ENCODE measurements at places on chromosomes 3 and 15.

DNA sequence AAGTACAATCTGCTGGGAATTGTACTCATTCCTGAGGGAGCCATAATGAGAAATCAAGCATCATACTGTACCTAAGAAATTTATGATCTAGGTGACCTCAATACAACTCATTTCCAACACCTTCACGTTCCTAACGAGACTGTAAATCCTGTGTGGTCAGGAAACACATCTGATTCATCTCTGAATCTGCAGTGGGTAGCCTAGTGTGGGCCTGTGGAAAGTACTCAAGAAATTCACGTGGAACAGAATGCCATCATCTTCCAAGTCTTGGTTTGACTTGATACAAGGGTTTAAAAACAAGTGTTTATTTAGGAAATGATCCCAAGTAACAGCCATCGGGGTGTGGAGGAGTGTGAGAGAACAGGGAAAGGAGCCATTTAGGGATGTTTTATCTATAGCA is 568.9 kb downstream of the EDEM1 start:
- no peak for DNase-seq

- DNase-seq, result no peak
Measured at GRCh38 chr15:97502038-97502437, 458.5 kb upstream of the ARRDC4 start.

DNA sequence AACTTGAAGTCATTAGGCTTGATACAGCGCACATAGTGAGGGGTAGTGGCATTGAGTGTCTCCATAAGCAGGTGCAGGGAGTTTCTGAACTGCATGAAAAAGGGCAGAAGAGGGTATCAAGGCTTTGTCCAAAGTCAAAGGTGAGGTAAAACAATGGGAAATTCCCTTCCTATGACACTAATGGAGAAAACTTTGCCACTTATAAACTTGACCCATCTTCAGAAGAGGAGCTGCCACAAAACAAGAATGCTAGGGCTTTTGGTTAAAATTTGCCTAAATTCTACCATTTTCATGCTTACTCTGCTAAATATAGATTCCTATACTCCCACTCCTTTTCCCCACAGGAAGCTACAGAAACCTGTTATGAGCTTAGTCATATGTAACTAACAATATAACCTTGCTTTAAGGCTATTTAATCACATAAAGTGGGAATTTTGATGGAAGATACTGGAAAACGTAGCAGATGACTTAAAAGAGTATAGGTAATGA is 87.5 kb upstream of the MYO5C start:
- no peak for DNase-seq

- no peak for DNase-seq
Measured at GRCh38 chr15:71448688-71449114, 333.4 kb downstream of the THSD4 start.

GRCh38 chr15:98127586-98127985 is 167.1 kb downstream of the ARRDC4 start:
- DNase-seq, result no peak

GRCh38 chr3:58051196-58051595 is 43.0 kb downstream of the FLNB start:
- no peak for DNase-seq

- DNase-seq, result no peak
Measured at GRCh38 chr3:109900783-109901182, 563.4 kb upstream of the DPPA4 start.

DNA sequence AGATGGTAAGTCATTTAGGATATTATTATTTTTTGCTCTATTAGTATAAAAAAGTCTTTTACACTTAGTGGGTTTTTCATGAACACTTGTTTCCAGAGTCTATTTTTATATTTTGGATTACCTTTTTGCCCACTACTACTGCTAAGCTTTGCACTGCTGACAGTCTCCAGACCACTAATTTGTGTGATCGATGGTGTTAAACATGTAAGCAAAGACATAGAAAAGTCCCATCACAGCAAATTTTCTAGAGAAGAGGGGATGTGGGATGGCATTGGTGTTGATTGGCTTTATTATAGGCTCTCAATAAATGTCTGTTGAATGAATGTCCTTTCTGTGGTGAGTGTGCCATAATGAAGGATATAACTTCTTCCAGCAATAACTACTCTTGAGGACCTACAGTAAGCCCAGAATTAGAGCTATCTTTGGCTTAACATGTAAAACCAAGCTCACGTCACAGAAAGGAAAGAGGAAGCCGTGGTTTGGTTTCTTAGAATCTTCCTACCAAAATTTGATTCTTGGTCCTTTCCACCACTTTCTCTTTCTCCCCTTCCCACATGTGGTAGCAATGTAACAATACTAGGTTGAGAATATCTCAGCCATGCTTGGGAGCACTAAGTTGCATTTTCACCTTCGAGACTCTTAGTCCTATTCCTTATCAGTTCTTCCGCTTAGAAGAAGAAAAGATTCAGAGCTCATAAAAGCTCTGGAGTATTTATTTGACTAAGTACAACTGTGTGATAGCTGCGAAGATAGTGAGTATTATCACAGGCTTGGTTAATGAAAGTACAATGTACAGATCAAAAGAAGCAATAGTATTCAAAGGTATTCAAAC is 90.6 kb upstream of the UMPS start:
- DNase-seq, result no peak

GRCh38 chr3:135911110-135911509 is 54.4 kb upstream of the PPP2R3A start:
- DNase-seq, result no peak

GRCh38 chr3:162605651-162606204 is 1109.1 kb downstream of the OTOL1 start:
- no peak for DNase-seq

GRCh38 chr3:54206874-54207273 is 84.5 kb downstream of the CACNA2D3 start:
- no peak for DNase-seq

DNA sequence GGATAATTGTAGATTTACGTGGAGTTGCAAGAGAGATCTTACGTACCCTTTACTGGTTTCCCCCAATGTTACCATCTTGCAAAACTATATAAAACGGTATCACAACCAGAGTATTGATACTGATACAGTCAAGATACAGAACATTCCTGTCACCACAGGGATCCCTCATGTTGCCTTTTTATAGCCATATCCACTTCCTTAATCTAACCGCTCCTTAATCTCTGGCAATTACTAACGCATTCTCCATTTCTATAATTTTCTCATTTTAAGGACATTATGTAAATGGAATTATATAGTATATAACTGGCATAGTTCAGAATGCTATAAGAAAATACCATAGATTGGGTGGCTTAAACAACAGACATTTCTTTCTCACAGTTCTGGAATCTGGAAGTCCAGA is 61.1 kb downstream of the SEC22A start:
- DNase-seq, result no peak

DNA sequence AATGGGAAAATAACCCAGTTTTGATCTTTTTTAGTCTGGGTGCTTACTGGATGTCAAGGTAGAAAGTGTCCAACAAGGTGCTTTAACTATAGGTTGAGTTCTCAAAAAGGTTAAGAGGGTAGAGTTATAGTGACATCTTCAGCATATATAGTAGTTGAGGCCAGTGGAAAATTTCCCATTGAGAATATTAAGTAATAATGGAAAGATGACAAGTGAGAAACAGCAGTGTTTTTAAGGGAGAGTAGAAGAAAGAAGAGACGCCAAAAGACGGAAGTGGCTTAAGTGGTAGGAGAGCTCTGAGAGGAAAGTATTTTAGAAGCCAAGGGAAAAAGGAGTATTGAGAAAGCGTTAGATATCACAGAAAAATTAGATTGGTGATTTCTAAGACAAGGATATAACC is 10.6 kb downstream of the SPRED1 start:
- no peak for DNase-seq

- no peak for DNase-seq
Measured at GRCh38 chr3:11720304-11720898, 76.7 kb upstream of the VGLL4 start.

DNA sequence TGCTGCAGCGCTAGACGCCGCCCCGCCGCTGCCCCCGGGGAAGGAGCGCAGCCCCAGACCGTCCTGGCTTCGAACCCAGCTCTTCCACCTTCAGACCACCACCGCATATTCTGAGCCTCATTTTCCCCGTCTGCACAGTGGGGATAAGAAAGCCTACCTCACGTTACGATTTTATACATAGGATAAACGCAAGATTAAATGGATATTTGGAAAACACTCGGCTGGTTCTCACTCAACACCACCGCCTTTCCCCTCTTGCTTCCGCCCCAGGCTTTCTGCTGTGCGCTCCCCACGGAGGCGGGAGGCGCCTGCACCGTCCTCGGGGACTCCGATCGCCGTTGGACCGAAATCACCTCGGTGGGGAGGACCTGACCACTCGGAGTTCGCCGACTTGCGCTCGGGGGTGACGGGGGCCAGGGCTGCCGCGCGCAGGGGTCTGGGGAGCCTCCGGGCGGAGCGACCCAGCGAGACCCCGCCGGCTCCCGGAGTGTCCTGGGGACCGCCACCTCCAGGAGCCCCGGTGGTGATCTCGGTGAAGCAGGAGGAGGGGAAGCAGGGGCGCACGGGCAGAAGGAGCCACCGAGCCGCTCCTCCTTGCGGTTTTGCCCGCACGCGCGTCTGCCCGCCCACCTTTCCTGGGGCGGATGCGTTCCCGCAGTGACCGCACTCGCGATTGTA is 4.0 kb downstream of the FBXL22 start:
- DNase-seq, result no peak

DNA sequence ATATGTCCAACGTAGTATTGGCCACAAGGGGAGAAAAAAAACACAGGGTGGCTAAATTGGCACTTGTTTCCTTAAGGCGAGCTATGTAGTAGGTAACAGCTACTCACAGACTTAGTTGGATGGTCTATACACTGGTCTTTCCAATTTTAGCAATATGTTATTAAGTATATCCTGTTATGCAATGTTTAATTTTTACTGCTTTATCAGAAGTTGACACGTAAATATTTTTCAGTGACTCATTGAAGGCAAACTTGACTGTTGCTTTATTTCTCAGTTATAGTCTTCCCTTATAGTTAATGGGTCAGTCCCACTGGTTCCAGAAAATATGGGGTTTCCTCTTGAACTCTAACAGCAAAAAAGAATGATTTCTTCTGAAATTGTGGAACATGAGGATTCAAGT is 46.5 kb downstream of the ADPGK start:
- DNase-seq, result no peak

GRCh38 chr3:194049394-194049793 is 86.6 kb upstream of the HES1 start:
- no peak for DNase-seq

- no peak for DNase-seq
Measured at GRCh38 chr3:38738630-38739395, 77.2 kb downstream of the SCN10A start.

DNA sequence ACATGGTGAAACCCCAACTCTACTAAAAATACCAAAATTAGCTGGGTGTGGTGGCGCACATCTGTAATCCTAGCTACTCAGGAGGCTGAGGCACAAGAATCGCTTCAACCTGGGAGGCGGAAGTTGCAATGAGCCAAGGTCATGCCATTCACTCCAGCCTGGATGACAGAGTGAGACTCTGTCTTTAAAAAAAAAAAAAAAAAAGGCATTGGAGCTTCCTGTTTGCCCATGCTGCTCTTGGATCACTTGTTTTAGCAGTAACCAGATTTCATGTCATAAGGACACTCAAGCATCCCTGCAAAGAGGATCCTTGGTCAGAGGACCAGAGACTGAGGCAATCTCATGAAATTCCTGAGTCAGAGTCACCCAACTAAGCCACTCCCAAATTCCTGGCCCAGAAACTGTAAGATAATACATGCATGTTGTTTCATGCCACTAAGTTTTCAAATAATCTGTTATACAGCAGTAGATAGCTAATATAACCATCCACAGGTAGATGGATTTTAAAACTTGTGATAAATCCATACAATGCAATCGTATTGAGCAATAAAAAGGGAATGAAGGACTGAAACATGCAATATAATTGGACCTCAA is 82.0 kb upstream of the XXYLT1 start:
- no peak for DNase-seq

- no peak for DNase-seq
Measured at GRCh38 chr3:181458857-181459256, 252.9 kb upstream of the SOX2 start.

- no peak for DNase-seq
Measured at GRCh38 chr3:106117490-106117858, 248.7 kb upstream of the CBLB start.

- no peak for DNase-seq
Measured at GRCh38 chr3:171838218-171838720, 4.9 kb upstream of the TMEM212 start.

GRCh38 chr15:40072216-40072990 is 33.4 kb upstream of the SRP14 start:
- no peak for DNase-seq

- no peak for DNase-seq
Measured at GRCh38 chr3:71153713-71154112, 429.8 kb downstream of the FOXP1 start.

- DNase-seq, result no peak
Measured at GRCh38 chr15:34259566-34259965, 34.8 kb downstream of the EMC4 start.

- no peak for DNase-seq
Measured at GRCh38 chr3:72888546-72889309, 882 bp downstream of the GXYLT2 start.

DNA sequence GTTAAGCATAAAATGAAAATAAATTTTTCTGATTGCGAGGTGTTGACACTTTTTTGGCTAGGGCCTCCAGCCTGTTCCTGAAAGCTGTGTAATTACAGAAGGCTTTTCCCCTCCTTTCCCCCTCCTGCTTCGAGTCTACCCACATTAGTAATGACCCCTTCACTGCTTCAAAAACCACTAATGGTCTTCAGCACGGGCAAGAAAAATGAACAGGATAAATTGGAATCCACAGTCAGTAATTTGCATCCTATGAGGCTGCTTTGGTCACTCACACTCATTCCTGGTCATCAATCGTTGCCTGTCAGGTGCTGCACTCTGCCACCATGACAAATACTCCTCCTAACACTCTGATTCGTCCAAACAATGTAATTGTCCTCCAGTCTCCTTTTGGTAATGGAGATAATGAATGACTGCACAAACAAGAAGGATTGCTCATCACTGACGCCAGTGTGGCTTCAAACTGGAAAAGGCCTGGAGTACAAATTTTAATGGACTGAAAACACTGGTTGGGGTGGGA is 148.6 kb downstream of the MEIS2 start:
- DNase-seq, result no peak

DNA sequence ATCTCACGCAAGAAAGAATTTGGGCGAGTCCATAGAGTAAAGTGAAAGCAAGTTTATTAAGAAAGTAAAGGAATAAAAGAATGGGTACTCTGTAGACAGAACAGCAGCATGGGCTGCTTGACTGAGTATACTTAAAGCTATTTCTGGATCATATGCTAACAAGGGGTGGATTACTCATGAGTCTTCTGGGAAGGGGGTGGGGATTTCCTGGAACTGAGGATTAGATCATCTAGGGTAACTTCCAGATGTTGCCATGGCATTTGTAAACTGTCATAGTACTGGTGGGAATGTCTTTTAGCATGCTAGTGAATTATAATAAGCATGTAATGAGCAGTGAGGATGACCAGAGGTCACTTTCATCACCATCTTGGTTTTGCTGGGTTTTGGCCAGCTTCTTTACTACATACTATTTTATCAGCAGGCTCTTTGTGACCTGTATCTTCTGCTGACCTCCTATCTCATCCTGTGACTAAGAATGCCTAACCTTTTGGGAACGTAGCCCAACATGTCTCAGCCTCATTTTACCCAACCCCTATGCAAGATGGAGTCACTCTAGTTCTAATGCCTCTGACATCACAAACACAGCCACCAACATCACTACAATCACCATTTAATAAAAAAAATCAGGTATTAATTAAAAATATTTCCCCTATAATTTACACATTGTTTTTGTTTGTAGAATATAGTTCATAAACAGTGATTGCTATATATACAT is 890.7 kb upstream of the EPHA6 start:
- DNase-seq, result no peak
